NCI-H1092 (cell line): ENCODE measurements at places on chromosomes 4 and X.
A peak's percentile ranks its signal among the peaks of the same experiment; 100 is the strongest.

- no peak for DNase-seq
These were observed 423.0 kb upstream of the FAM241A start for GRCh38 chr4:111722213-111722720.

DNA sequence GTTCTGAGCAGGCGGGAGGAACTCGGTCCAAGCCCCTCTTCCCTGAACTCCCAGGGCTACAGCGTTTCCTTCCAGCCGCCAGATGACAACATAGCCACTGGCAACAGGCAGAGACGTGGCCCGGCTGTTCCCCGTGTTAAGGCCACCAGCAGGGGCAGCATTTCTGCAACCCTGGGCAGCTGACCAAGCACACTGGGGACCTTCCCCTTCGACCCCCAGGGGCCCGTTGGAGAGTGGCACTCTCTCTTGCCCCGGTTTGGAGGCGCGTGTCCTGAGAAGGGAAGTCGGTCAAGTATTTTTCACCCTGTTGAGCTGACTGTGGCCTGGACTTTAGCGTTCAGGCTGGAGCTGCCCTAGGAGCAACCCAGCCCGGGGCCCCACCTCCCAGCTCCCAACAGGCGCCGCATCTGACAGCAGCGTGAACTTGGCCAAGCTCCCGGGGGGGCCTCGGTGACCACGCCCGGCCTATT is 37.6 kb downstream of the ZBTB49 start:
- no peak for DNase-seq

DNA sequence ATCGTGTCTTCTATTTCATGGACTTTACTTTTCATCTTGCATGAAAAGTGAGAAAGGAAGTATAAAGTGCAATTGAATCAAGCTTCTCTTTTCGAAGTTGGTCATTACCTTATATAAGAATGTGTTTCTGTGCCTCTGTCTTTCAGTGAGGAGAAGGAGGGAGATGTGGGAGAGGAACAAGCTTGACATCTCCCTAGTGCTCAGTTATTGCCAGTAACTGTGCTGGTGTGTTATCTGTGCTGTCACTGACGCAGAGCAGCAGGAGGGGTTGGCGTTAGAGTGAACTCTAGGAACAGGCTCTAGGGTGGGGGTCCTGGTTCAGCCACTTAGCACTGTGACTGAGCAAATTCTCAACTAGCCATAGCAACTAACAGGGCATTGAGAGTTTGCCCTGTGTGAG is 34.0 kb upstream of the TBC1D9 start:
- DNase-seq: no peak

DNA sequence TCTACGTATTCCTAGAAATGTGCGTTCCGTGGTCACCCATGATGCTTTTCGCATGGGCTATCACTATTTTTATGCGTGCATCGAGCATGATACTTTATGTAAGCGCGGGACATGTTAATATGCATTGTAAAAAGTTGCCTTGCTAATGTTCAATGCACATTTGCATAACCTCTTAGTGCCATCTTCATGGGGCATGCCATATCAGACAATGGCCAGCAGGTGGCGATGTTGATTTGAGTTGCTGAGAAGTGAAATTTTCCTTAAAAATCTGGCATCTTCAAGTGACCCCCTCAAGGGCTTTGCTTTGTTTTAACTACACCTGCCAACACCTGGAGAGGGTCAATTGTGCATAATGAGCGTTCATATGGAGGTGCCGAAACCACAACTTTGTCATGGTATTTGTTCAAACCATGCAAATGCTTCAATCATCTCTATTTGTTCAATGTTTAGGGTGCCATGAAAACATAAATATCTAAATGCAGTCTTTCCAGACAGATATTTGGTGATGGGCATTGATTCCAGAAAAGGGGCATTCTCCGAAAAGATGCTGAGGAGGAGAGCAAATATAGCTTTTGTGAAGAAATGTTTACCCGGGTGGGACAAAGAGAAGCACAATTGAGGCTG is 833.9 kb upstream of the PRKX start:
- DNase-seq: peak; percentile 12

- DNase-seq: no peak
These were observed 10.2 kb downstream of the CC2D2A start for GRCh38 chr4:15479913-15480185.

GRCh38 chr4:109125084-109125483 is 177.4 kb downstream of the COL25A1 start:
- DNase-seq: no peak

DNA sequence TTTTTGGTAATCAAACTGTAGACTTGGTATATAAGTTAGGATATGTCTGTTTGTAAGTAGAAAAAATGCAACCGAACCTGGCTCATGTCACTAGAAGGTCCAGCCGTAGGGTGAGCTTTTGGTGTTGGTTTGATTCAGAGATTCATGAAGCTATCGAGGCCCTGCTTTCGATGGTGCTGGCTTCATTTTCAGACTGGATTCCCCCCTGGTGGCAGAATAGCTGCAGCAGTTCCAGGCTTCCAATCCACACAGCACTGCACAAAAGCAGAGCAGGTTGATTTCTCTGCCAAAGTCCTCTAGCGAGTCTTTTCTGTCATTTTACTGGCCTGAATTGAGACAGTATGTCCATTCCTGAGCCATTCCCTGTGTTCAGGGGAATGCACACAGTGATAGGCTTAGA is 33.1 kb downstream of the PDK3 start:
- DNase-seq: no peak

DNA sequence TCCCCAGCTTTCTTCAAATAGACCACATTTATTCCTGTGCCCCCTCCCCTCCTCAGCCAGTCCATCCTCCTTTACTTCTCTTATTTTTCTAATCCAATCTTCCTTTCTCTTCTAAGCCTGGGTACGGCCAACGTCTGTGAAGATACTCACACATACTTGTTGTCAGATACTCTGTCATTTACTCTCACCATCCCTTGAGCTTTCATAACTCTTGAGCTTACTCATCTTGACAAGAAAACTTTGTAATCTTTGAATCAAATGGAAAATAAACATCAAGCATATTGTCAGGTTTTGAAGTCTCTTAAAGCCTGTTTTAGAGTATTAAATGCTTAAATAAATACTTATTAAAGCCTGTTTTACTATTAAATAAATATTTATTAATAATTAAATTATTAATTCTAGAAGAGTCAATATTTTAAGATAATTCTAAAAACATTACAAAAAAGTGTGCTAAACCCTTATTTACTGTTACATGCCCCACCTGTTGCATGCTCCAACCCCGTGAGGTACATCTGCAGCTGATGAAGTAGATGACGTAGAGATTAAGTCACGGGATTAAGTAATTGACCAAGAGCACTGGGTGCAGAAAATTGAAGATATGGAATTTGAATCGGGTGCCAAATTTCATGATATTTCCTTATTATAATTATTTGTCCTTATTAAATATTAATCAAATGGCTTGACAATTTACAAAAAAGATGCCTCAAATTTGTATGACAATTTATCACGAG is 1.5 kb upstream of the TRIML2 start:
- no peak for DNase-seq

DNA sequence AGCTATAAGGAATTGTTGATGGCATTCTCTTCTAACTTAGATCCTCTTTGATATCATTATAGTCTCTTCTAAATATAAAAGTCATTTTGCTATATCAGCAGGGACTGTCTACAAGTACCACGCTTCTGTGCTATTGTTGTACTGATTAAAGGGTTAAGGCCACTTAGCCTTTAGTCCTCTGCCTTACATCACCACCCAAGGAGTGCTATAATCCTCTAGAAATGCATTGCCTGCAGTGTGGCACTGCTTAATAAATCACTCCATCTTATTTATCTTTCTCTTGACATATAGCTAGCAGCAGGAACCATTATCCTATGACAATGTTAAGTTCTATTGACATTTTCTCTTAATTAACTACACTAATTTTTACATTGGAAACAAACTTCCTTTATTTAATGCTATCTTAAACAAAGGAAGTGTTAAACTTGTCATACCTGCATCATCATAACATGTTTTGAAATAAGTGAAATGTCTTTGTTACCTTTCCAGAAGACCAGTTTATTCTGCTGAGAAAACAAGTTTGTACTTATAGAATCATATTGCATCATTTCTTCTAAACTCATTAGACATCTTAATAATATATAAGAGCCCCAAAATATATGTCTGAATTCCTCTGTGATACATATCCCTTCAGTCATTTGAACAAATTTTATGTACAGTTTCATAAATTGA is 360.9 kb upstream of the ATOH1 start:
- no peak for DNase-seq

GRCh38 chr4:119939071-119939995 is 127.3 kb downstream of the MAD2L1 start:
- DNase-seq: no peak

- DNase-seq: no peak
These were observed 1.7 kb upstream of the AKAP4 start for GRCh38 chrX:50202539-50202938.

- no peak for DNase-seq
These were observed 3.5 kb upstream of the STS start for GRCh38 chrX:7143941-7144525.

DNA sequence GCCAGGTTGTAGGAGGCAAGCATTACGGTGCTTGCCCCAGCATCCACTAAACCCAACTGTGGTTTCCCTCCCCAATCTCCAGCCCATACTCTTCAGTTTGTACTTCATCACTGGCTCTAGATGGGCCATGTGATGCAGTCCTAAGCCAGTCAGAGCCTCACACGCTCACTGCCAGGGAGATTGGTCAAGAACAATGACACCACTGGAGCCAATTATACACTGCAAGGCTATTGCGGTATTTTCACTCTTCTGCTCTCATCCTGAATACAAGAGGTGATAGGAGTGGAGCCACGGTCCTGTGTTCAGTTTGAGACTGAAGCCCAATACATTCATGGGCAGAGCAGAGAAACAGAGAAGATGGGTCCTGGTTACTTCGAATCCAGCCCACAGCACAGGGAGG is 58.4 kb downstream of the SEPSECS start:
- DNase-seq: no peak

GRCh38 chr4:66014146-66014765 is 344.0 kb upstream of the EPHA5 start:
- no peak for DNase-seq

- DNase-seq: no peak
These were observed 64.8 kb upstream of the CXXC4 start for GRCh38 chr4:104559502-104559901.

GRCh38 chr4:118099106-118099505 is 64.8 kb downstream of the NDST3 start:
- no peak for DNase-seq

- no peak for DNase-seq
These were observed 71.8 kb upstream of the BMP2K start for GRCh38 chr4:78704317-78704716.

DNA sequence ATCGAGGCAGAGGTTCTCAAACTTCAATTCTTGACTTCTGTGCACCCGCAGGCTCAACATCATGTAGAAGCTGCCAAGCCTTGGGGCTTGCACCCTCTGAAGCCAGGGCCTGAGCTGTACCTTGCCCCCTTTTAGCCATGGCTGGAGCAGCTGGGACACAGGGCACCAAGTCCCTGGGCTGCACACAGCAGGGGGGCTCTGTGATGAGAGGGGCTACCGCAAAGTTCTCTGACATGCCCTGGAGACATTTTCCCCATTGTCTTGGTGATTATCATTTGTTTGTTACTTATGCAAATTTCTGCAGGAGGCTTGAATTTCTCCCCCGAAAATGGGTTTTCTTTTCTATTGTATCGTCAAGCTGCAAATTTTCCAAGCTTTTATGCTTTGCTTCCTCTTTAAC is 4.9 kb upstream of the MAGEB17 start:
- DNase-seq: no peak

DNA sequence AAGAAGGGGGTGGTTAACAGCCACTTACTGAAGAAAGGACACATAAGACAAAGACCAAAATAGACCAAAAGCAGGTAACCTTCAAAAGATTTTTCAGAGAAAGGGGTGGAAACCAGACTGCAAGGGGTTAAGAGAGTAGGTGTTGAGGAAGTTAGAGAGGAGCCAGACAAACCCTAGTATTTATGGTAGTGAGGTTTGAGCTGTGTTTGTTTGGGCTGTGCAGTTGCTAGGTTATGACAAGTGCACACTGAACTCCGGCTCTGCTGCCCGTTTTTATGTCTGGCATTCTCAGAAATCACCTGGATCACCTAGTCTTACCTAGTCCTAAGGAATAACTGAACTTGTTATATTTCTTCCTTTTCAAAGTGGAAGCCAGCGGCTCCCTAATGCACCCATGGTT is 22.9 kb upstream of the G3BP2 start:
- no peak for DNase-seq

- no peak for DNase-seq
These were observed 109.6 kb upstream of the STIM2 start for GRCh38 chr4:26751004-26751403.

DNA sequence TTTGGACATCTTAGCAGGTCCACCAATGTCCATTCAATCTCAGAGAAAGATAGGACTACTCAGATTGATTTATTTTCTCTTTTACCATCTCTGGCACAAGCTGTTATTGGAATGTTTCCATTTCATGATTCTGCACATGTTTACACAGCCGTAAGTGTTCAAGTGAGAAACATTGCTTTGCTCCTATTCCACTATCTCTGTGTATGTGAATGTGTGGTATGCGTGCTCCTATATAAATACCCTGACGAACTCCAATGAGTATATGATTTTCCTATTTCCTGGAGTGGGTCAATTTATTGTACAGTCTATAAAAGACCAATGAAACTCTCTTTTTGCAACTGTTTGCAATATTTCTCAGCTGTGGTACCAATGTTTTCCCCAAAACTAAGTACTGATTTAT is 221.0 kb upstream of the GALNT7 start:
- DNase-seq: no peak

DNA sequence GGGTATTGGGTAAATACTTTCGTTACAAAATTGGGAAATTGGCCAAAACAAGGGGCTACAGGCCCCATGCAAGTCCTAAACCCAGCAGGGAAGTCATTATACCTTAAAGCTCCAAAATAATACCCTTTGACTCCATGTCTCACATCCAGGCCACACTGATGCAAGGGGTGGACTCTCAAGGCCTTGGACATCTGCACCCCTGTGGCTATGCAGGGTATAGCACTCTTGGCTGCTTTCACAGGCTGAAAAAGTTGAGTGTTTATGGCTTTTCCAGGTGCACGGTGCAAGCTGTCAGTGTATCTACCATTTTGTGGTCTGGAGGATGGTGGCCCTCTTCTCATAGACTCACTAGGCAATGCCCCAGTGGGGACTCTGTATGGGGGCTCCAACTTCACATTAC is 326.5 kb downstream of the TEX13C start:
- no peak for DNase-seq

DNA sequence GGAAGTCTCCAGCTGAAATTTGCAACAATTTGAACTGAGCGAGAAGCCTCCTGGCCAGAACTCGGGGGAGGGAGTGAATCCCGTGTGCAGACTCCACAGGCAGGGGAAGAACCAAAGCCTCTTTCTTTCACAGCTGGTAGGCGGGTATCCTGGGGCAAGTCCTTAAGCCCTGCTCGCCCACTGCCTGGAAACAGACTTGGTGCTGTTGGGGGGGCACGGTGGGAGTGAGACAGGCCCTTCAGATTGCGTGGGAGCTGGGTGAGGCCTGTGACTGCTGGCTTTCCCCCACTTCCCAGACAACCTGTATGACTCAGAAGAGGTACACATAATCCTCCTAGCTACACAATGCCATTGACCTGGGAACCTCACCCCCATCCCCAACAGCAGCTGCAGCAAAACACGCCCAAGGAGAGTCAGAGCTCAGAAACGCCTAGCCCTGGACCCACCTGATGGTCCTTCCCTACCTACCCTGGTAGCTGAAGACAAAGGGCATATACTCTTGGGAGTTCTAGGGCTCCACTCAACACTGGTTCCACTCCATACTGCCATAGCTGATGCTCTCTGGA is 22.4 kb upstream of the RLIM start:
- no peak for DNase-seq
